ENCODE measurements at places on chromosomes 11 and 22.

DNA sequence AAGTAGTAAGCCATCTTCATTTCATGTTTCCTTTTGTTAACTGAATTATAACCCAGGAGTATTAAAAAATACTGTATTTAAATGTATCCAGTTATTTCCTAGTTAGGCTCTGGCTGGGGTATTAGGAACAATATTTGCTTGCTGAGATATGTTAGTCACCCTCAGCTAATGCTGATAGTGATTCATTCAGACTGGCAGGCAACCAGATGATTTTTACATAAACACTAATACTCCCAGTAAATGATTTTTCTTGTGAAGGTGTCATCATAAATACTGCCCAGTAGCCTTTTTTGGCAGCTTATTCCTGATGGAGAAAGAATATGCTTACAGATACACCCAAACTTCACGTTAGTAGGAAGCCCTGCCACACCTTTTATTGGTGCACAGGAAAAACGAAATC, 8.1 kb downstream of the YWHAH start:
- DNase-seq, result no peak

GRCh38 chr11:64131683-64132190, 34.2 kb downstream of the MACROD1 start:
- no peak for DNase-seq

GRCh38 chr11:68266121-68266891, 5.5 kb downstream of the C11orf24 start:
- DNase-seq, result no peak

GRCh38 chr22:27980424-27981148, 61.5 kb upstream of the PITPNB start:
- DNase-seq, result no peak

GRCh38 chr11:77497368-77497767, 23.5 kb upstream of the PAK1 start:
- no peak for DNase-seq

GRCh38 chr11:127103586-127104388, 103.2 kb upstream of the KIRREL3 start:
- DNase-seq, result no peak

- no peak for DNase-seq
These were observed 26.2 kb upstream of the TP53AIP1 start for GRCh38 chr11:128968916-128969315.

GRCh38 chr22:41641854-41642253, 20.8 kb downstream of the XRCC6 start:
- no peak for DNase-seq

GRCh38 chr11:65503368-65503948, 4.6 kb downstream of the MALAT1 start:
- no peak for DNase-seq

DNA sequence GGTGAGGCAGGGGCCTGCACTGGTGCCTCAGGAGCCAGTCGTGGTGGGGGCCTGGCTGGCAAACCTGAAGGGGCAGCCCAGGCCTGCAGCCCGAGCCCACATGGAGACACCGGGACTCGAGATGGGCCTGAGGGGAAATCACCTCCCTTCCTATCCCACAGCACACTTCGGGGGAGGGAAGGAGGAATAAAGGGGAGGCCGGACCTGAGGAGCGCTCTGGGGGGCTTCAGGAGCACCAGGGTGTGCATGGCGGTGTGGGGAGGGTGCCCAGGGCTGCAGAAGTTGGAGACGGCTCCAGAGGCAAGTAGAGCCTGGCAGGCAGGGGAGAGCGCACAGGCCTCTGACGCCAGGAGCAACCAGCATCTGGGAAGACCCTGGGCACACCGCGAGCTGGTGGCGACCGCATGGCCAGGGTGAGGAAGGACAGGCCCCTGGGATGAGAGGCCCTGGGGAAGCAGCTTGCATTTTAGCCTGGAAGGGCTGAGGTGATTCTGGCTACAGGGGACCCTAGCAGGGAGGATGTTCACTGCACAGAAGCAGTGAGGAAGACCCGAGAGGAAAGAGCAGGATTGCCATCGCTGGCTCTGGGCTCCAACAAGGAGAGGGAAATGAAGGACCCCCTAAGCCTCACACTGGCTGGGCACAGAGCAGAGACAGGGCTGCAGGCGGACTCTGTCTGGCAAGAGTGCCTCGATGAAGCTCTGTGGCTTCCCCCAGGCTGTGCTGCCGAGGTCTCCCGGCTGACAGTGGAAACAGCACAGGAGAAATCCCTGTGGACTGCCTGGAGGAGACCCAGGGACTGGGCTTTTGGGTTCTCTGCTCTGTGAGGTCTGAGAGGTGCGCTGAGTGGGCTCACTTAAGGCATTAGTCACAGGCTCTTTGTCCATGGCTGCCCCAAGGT, 457.7 kb downstream of the BRD1 start:
- DNase-seq, result no peak

DNA sequence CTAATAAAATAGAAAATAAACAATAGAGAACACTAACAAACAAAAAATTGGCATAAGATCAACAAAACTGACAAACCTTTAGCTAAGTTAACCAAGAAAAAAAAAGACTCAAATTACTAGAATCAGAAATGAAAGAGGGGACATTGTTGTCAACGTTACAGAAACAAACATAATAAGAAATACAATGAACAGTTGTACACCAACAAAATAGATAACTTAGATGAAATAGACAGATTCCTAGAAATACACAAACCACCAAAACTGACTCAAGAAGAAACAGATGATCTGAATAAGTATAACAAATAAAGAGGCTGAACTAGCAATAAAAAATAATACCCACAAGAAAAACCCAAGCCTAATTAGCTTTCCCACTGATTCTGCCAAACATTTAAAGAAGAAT, 34.7 kb upstream of the TMPRSS4 start:
- DNase-seq, result no peak

GRCh38 chr11:1156506-1157340, 1.0 kb upstream of the MUC5AC start:
- no peak for DNase-seq

- DNase-seq, result no peak
These were observed 883 bp upstream of the HMOX1 start for GRCh38 chr22:35380013-35380412.

DNA sequence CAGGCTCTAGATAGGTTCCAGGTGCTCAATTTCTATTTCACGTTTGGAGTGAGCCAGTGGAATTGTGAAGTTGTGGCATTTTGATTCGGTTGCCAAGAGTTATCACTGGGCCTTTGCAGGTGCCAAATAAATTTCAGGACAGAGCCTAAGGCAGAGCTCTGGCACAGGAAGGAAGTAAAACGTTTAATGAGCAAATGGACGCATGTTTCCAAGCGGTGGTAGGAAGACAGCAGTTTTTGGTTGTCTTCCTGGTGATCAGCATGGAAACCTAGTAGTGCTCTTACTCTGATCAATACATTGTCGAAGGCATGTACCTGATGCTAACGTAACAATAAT, 452 bp downstream of the BIRC3 start:
- DNase-seq, result no peak

- no peak for DNase-seq
These were observed 174.4 kb downstream of the MAML2 start for GRCh38 chr11:96168623-96169022.

GRCh38 chr22:22816171-22816514, 71.5 kb upstream of the IGLL5 start:
- no peak for DNase-seq

DNA sequence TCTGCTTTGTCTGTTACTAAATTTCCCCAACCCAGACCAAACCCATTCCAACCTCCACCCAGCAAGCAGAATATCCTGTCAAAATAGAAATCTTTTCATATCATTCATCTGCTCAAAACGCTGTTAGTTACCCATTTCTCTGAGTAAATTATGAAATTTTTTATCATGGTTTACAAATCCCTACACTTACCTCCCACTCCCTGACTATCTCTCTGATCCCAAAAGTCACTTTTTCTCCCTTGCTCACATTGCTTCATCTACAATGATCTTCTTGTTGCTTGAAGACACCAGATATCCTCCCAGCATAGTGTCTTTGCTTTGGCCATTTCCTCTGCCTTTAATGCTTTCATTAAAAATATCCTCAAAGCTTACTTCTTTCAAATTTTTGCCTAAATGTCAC, 195.5 kb upstream of the CTSC start:
- no peak for DNase-seq

DNA sequence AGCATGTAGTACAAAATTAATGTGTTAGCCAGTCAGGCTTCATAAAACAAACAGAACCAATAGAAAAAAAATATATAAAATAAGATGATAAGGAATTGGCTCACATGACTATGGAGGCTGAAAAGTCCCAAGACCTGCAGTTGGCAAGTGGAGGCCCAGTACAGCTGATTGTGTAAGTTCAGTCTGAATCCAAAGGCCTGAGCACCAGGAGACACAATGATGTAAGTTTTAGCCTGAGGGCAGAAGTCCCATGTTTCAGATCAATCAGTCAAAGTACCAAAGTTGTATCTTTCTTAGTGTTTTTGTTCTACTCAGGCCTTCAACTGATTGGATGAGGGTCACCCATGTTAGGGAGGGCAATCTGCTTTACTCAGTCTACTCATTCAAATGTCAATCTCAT, 14.3 kb upstream of the OR10D3 start:
- no peak for DNase-seq

DNA sequence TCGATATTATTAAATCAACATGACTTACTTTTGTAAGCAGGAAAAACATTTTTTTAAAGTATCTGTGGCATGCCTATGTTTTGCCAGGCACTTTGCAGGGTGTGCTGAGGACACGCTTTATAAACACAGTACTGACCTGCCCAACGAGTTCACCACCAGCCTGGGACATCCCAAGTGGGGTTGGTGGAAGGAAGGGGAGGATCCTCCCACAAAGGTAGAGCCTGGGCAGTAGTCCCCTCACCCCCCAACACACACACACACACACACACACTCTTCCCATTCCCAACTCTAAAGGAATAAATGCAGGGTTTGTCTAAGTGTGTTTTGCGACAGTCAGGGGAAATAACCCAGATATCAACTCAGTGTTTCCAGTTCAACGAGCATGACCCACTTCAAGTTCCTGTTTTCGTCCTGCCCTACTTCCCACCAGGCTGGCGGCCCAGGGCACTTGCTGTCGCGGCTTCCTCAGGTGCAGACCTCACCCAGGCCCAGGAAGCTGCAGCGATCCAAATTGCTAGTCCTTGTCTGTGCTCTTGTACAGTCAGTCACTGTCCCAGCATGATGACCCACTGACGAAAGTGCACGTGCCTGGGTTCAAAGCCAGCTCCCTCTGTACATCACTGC, 3.1 kb downstream of the CERK start:
- peak; percentile 57 for DNase-seq

DNA sequence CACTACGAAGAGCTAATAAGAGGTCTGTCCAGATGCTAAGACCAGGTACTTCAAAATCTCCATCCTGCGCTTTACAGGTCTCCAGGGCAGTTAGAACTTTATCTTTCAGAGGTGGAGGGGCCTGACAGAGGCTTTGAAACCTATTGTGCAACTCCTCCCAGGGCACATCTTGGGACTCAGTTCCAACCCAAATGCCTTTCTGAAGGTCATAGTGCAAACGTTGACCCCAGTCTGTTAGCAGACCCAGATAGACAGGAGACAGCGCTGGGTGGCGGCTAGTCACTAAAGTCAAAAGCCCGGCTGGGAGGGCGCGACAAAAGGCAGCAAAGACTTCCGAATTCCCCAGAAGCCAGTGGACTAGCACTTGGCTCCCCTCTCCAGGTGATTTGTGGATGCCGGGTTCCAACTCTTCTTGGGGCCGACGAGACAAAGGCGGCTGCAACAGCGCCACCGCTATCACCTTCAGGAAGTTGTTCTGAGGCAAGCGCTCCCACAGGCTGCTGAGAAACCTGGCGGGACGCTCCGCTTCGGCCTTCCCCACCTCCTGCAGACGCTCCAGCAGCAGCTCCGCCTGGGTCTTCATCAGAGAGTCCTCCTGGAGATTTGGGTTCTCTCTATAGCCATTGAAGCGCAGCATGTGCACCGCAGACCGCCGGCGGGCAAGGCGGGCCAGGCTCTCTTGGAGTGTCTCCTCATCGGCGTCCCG, 728 bp downstream of the FANCF start:
- peak; percentile 65 for DNase-seq

DNA sequence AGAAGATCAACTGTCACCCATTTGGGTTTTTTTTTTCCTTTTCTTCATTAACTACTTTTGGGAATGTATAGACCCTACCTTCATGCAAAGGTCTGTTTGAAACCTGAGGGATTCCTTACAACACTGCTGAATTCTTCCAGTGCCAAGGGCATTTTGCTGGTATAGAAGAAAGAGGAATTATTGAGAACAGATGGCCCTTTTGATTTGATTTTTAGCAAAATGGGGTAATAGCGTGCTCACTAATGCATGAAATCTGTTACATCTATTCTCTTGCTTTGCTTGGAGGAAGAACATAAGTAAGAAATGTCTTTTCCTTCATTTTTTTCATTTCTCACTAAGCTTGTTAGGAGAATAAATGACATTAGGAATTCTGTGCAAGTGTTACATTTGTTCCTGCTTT, 501.9 kb downstream of the TMEM135 start:
- DNase-seq, result no peak

DNA sequence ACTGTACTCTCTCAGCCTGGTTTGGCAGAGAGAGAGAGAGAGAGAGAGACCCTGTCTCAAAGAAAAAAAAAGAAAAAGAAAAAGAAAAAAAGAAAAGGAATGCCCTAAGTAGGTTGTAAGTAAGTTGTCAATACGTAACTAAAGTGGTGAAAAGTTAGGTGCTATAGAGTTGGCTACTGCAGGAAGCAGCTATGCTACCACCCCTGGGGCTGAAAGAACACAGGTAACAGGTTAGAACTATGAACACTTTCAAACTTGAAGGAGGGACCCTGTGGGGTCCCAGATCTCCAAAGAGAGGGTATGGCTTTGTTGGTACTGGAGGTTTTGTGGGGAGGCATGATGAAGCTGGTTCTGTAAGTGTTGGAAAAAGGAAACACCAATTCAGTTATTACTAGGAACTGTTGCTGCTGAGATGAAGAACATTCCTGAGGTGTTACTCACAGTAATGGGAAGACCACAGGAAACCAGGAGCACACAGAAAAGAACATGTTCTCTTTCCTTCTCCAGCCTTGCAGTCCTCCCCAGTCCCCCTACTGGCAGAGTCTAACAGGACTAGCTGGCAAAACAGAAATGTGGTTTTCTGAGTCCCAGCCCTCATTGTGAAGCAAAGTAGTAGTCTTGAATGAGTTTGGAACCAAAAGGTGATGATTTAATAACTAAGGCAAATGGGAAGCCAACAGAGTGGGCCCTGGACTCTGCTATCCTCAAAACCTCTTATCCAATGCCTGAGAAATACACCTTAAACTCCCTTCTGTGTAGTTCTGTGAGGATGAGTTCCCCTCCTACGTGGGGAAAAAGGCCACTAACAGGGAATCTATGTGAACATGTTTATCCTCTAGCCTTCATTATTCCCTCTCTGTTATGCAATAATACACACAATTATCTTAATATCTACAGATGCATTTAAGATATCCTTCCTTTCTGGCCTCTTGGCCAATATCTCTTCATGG, 427.0 kb upstream of the DDI1 start:
- no peak for DNase-seq

GRCh38 chr11:17734986-17735817, 621 bp downstream of the KCNC1 start:
- peak; percentile 62 for DNase-seq

- DNase-seq, result peak; percentile 25
These were observed 13.2 kb upstream of the OR4C12 start for GRCh38 chr11:49995565-49995964.
